ENCODE measurements at places on chromosomes 11 and 22.

DNA sequence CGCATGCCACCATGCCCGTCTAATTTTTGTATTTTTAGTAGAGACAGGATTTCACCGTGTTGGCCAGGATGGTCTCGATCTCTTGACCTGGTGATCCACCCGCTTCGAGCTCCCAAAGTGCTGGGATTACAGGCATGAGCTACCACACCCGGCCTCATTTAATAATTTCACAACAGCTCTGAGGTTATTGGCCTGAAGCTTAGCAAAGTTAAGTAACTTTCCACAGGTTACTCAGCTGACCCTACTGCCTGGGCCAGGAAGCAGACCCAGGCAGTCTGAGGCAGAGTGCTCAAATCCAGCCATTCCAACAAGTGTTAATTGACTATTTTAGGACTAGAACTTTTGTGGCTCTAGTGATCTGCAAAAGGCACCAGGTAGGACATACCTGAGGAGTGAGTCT is 52.2 kb upstream of the L3MBTL2 start:
- DNase-seq: no peak

DNA sequence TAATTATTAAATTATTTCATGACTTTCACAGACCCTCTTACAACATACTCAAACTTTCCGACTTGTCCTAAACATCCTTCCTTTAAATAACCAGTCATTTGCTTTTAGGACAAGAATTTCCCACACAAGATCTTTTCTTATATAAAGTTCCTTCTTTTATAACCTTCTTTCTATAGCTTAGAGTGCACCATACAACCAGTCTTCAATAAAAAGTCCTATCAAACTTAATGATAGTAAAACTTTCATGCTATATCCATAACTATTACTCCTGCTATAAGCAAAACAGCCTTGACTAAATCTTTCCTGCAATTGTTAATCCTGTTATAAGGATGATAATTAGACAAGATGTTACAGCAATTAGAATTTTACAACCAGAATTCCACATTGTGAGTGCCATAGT is 47.4 kb downstream of the ZNF280B start:
- DNase-seq: no peak

- no peak for DNase-seq
Observed at GRCh38 chr11:118868659-118869058, 15.0 kb upstream of the CXCR5 start.

- DNase-seq: no peak
Observed at GRCh38 chr11:121950160-121950559, 165.9 kb downstream of the BLID start.

GRCh38 chr11:61555051-61555969 is 25.6 kb downstream of the SYT7 start:
- DNase-seq: no peak

DNA sequence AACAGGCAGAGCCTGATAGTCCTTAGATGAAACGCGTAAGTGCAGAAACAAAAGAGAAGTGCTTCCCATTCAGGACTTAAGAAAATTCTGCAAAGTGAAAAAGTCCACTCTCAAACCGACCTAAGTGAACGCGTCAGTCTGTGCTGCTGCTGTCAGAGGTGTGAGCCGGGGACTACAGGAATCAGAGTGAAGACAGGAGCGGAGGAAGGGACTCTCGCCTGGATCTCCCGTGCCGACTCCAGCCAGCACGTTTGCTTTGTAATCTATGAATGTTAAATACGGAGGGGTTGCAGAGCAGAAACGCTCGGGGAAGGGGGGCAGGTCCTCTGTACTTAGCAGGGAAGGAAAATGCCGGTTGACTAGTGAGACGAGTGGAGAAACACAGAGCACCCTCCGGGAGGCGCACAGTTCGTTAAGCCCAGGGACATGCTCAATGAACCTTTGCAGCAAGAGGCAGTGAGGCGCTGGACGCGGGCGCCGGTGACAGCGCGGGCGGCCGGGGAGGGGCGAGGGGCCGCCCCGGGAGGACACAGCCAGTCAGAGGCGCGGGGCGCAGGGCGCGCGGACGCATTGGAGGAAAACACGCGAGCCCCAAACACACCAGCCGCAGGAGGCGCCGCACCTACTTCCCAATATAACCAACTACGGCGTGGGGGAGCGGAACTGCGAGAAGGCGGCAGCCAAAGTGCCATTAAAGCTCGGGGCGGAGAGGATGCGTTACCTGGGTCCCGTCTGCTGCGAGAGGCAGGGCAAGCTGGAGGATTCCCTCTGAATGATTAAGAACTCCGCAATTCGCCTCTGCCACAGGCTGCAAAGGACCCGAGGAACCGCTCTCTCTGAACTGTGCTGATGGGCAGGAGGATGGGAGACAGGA is at the start of gene CNTN5:
Gene CNTN5, plus strand, starts transcription at position 598 of the 874 bp plus-strand sequence.
- peak; percentile 46 for DNase-seq

DNA sequence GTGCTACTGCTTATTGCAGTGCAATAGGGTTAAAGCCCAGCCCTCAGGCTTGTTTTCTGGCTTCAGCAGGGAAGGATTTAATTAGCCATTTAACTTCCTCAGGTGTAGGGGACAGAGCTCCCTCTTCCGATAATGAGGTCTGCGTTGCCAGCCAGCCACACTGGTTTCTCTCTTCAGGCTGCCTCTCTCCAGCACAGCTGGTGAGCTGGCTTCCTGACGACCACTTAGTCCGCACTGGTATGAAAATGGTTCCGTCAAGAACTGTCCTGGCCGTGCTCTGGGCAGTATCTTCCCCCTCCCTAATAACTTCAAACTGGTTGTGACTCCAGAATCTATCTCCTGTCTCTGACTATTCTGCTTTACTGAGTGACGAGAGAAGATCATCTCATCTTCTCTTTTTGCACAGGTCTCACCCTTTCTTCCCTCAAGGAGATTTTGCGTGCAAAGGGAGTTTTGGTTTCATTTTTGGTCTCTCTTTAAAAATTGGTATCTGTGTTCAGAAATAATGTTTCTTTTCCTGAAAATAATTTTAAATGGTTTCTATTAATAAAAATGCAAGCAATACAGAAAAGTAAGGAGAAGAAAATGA is 49.2 kb downstream of the CNTN5 start:
- DNase-seq: peak; percentile 34

All from cardiac fibroblast (primary cell).